Temporal lobe (tissue), 4 donors: ENCODE measurements at places on chromosomes 4 and X. TPM values are rescaled to one million over a fixed set of nuclear protein-coding genes. Genes with fewer than 3 reads are reported as not detected.

PDE6B gene
- total RNA-seq: 4.7 TPM

CFI gene
- total RNA-seq: 4.7 TPM

RRAGB gene
- total RNA-seq: 63.9 TPM

MAGEC3 gene
- total RNA-seq: 0.25 TPM

ANK2 gene
- 574 TPM for total RNA-seq

RHOXF2B gene
- not detected for total RNA-seq

TRIML2 gene
- not detected for total RNA-seq

AMOT gene
- 15.5 TPM for total RNA-seq
